ENCODE measurements at places on chromosomes 12 and 14.

GRCh38 chr12:124861492-124861891 is 2.2 kb downstream of the SCARB1 start:
- DNase-seq: no peak

- DNase-seq: no peak
Observed at GRCh38 chr12:117188961-117189724, 1.1 kb downstream of the FBXO21 start.

DNA sequence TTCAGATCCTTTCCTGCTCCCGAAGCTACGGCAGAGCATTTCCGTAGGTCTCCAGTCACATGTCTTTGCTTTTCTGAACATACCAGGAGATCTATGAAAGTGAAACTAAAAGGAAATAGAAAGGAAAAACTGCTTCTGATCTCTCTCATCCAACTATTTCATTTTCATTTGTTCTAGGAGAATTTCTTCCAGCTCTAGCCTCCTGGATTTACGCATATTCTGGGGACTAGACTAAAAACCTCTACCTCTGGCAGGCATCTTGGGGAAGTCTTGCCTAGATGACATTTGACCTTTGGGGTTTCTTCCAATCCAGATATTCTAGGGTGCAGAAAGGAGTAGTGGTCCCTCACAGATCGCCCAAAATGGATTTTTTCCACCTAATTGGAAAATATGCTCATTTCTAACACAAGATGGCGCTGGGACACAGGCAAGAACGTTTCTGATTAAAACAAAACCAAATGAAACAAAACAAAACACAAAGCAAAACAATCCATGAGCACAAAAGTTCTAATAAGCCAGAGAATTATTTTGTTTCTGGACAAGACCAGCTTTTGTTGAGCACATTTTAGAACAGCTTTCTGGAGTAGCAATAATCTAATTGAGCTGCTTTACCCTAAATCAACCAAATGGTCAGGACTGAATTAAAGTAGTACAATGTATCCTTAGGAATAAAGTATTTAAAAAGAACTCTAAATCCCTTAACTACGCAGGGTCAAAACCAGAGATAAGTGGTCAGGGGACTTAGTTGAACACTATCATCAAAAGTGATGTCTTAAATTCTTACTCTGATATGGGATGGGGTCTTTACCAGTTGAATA is 12.3 kb upstream of the PARP11 start:
- peak; percentile 59 for DNase-seq

GRCh38 chr12:103998976-103999375 is 33.3 kb downstream of the TDG start:
- DNase-seq: no peak

DNA sequence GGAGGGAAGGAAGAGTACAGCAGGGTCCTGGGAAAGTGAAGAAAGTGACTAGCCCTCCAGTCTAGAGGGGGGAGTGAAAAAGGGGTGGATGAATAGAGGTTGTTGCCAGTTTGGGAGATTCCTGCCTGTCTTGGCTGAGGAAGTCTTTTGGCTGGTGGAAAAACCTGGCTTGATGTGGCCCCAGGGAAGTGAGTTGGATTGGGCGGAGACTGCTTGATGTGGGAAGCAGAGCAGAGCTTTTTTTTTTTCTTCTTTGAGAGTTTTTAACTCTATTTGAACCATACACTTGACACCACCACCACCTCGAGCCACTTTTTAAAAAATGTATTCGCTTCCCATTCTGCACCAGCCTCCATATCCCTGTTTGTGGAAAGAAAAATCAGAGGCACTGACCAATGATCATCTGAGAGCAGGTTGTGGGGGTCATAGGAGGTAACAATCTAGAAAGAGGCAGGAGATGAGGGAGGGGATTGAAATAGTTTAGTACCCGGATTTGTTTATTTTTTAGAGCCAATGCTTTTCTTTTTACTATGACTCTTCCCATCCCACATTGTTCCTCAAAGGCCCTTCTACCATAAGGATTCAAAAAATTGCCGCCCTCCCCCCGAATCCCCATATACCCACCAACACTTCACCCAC is 690 bp upstream of the DTX3 start:
- no peak for DNase-seq

- DNase-seq: no peak
Observed at GRCh38 chr12:89899651-89900050, 191.0 kb upstream of the ATP2B1 start.

DNA sequence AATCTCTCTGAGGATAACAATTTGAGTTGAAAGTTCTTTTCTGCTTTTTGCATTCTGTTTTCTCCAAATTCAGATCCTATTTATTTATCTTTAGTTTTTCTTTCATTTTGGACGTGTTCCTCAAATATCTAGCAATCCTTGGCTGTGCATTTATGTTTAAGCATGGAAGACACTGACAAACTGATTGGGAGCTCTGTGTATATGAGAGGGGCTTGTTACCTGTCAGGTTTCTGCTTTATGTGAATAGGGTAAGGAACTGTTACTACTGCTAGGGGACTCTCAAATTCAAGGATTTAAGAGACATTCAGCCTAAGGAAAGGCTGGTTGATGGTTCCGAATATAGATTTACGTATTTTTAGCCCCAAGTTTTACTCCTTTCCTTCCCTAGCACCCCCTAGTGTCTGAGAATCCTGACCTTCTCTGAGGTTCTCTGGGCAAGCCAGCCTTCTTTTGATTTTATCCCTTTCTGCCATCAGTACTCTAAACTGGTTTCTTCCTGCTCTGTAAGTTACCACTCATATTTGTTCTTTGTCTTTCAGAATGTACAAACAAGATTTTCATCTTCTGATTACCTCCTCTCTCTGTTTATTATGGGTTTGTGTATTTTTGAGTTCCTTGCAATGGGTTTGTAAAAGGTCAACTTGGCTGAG is 30.5 kb downstream of the YLPM1 start:
- DNase-seq: peak; percentile 21

DNA sequence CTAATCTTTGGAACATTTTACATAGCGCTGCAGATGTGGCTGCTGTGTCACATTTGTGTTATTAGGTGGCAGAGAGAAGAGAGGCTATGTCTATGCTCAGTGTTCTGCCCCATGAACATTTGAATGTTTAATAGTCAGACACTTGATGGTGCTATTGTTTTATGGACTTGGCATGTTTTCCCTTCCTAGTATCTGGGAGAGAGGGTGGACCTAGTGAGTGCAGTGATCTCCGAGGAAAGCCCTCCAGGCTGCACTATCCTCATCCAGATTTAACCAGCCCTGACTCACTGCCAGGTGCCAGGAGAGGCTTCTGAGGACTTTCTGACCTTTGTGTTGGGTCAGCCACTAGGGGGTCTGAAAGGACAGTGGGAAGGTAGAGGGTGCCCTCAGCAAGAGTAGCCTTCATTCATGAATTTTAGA is 24.3 kb downstream of the ZFC3H1 start:
- DNase-seq: no peak

DNA sequence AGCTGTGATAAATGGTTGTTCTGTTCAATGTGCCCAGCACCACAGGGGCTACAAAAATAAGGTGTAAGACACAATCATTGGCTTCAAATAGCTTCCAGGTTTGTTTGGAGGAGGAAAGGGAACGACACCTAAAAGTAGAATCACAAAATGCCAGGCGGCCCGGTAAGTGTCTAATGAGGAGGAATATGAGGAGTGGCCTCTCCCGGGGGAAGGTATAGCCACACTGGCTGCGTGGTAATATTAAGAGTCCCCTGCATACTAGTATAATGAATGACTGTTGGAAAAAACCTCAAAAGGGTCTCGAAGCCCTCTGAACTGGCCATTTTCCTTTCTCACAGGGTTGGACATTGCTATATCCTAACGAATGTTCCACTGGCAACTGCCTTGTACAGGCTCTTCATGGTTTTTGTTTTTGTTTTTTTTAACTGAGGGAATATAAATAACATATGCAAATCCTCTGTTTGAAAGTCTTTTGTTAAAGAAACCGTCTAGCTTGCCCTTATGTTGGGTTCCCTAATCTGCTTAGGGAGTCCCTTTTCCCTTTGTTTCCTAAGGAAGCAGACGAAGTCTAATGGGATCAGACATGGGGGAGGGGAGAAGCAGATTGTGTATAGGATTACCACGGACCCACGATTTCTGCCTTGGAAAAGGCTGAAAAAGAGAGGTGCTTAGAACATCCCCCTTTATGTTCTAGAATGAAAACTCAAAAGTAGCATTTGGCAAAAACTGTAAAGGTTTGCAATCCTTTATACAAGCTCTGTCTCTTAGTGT is 4.2 kb downstream of the CCDC60 start:
- no peak for DNase-seq
